ENCODE measurements at places on chromosomes 7 and 10. TPM values are rescaled to one million over a fixed set of nuclear protein-coding genes. Genes with fewer than 3 reads are reported as not detected.

The UNCX gene
- not detected for total RNA-seq

The GPR141 gene
- total RNA-seq = 0.59 TPM

- H3K27ac ChIP-seq = peak overlapping the region; percentile 39
- H3K36me3 ChIP-seq = no peaks in the 10 kb centered on the region
- DNase-seq = no peak
- peaks cover 38% of the 10 kb centered on the region for H3K4me1 ChIP-seq
- no peaks in the 10 kb centered on the region for H3K27me3 ChIP-seq
Measured at GRCh38 chr10:600876-601659, 88.4 kb downstream of the DIP2C start.

The CYP3A5 gene
- total RNA-seq = 9.2 TPM
